ENCODE measurements at places on chromosomes 6 and 20.

- peak; percentile 42 for DNase-seq
Measured at GRCh38 chr6:150599199-150600009, at the start of gene PLEKHG1. TSS of gene PLEKHG1 (plus strand) at chr6:150599885. CDS start at chr6:150733682, 133,797 bp downstream.

GRCh38 chr20:10316582-10316981 lies 98.0 kb downstream of the SNAP25 start:
- no peak for DNase-seq

GRCh38 chr20:35721219-35721618 lies 20.8 kb downstream of the RBM39 start:
- no peak for DNase-seq

GRCh38 chr20:22425344-22426295 lies 158.8 kb downstream of the FOXA2 start:
- DNase-seq, result no peak

DNA sequence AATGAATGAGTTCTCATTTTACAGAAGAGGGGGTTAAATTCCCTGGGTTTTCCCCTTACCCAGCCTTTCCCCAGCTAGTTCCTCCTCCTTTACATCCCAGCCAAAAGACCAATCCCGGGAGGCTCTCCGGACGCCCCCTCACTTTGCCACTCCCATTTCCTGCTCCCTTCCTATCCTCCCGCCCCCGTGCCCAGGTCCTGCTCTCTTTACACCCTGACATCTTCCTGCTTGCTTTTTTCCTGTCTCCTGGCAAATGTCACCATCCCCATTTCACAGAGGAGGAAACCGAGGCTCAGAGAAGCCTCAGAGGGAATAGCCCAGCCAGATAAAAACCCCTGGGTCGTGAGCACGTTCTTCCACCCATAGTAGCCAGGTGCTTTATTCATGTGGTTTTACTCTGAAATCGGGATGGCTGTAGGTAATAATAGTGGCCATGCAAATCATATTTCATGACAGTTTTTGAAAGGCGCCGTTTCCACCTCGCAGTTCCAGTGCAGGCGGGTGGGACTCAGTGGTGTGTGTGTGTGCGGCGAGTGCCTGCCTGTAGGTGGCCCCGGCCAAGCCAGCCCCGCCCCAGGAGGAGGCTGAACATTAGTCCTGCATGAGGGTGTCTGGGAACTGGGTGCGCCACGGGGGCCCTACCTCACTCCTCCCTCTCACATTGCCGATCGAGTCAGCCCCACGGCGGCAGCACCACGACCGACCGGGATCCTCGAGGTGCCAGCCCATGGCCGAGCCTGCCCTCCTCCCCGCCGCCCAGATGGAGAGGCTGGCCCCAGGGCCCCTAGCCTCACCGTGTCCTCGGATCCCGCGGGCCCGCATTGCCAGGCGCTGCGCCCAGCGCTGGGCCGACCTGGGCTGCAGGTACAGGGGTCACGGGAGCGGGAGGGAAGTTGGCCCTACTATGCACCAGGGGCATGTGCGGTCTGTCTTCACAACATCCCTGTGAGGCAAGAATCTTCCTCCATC lies at the start of gene ARHGAP40:
Gene ARHGAP40, plus strand, starts transcription at position 594 of the 969 bp plus-strand sequence.
- no peak for DNase-seq

DNA sequence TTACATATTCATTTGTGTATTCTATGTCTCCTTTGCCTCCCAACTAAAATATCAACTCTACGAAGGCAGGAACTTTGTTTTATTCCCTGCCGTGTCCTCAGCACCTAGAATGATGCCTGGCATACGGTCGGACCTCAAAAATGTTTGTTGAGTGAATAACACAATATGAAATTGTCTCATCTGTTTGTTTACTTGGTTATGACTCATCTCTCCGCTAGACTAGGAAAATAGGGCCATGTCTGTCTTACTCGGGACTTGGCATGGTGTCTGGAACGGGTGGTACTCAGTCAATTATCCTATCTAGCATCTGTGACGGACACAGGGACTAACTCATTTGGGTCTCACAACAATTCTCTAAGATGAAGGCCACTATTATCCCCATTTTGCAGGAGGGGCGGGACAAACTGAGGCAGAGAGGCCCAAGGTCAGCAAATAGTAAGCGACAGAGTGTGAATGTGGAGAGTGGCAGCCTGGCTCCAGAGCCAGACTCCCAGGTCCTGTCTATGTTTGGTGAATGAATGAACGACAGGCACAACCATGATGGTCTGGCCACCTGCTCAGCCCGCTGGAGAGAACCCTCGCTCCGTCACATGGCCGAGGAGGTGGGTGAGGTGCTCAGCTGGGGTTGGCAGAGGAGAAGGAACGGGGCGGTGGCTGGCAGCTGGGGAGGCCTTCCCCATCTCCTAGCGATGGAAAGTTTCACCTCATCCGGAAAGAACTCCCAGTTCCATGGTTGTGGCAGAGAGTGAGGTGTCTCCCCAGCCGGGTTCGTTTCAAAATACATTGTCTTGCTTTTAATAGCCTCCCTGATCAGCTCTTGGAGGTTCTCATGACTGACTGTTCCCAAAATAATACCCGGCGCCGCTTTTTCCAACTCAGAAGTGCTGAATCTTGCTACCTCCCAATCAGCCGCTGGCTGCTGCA lies 27.6 kb upstream of the NFATC2 start:
- DNase-seq, result no peak

- DNase-seq, result no peak
Measured at GRCh38 chr6:123316733-123317323, 319.9 kb downstream of the TRDN start.

GRCh38 chr6:111606620-111607115 lies 990 bp upstream of the TRAF3IP2 start:
- no peak for DNase-seq

DNA sequence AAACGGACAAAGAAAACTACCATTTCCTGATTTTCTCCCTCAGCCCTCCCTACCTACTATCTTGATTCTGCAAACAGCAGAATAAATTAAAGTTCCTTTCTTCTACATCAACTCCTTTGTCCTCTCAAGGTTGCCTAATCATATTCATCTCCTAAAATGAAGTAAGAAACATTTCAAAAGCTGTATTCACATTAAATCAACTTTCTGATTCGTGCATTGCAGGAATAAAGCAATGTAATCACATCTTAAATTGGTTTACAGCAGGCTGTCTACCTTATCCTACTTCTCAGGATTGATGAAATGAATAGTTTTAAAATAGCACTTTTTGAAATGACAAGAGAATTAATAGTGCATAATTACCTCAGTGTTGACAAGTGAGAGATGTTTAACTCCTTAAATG lies 25.1 kb downstream of the PRKN start:
- no peak for DNase-seq

DNA sequence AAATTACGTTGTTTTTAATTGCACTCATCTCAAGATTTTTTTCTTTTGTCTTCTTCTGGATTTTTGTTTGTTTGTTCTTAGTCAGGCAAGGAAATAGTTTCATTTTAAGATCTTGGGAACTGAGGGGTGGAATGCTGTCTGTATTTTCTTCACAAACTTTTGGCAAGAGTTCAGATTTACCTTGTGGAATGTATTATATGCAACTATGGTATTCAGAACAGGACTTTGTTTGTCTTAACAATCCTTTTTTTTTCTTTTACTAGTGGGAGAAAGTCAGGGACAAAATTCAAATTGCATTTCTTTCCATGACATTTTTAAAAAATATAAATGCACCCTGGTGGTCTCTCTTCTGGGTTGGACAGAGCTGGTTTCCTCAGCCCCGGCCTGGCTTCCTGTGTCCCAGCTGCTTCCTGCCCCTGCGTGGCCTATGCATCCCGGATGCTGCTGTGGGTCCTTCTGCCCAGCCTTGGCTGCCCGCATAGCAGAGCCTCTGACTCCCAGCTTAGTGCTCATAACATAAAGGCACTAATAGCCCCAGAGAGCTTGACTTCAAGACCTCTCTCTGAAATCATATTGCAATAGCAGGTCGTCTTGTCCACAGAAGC lies 520.7 kb downstream of the QKI start:
- DNase-seq, result no peak

GRCh38 chr6:108946695-108947094 lies 98.5 kb downstream of the ARMC2 start:
- DNase-seq, result no peak

- no peak for DNase-seq
Measured at GRCh38 chr6:106316375-106316766, 9.2 kb downstream of the ATG5 start.

DNA sequence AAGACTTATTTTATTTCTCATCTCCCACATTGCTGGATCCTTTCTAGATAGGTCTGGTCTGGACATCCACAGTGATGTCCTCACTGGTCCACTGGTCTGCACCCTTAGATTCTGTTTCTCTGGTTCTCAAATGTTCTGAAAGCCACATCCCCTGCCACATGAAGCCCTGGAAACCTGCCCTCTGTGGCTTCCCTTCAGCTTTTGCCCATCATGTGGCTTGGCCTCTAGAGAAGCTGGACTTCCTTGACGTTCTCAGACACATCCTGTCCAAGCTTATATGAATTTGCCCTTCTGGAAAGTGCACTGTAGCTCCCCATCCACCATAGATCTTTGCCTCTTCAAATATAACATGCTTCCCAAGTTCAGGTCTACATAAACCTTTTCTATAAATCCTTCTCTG lies 18.5 kb downstream of the CST4 start:
- DNase-seq, result no peak

DNA sequence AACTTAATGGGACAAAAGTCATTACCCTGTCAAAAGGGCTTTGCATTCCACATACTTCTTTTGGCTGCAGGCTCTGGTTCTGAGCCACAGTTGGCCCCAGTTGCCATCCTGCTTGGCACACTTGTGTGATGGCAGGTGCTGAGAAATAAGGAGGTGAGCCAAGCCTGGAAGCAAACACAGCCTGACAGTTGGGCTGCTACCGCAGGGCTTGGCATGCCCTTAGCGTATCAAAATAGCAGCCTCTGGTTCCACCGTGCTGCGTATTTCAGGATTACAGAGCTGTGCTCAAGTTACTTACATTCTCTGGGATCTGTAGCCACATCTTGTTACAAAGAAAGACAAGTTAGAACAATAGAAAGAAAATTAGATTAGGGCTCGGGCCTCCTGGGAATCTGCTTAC lies 11.1 kb downstream of the MTHFD1L start:
- DNase-seq, result no peak

GRCh38 chr20:50101281-50101680 lies 11.7 kb downstream of the UBE2V1 start:
- no peak for DNase-seq

DNA sequence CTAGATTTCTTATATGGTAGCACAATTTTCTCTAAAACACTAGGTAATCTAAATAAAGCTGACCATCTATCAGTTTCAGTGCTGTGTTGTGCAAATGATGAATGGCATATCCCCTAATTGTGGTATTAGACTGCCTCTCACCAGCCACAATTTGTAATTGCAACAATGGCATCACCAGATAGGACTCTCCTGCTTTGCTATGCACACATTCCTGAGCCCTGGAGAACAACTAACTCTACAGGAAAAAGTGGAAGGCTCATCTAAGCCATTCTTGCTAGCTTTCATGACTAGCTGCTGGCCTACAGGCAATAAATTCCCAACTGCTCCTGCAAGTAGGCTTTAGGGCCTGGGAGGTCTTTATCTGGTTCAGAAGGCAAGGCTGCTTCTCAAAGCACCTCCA lies 974.1 kb downstream of the EYS start:
- DNase-seq, result no peak

DNA sequence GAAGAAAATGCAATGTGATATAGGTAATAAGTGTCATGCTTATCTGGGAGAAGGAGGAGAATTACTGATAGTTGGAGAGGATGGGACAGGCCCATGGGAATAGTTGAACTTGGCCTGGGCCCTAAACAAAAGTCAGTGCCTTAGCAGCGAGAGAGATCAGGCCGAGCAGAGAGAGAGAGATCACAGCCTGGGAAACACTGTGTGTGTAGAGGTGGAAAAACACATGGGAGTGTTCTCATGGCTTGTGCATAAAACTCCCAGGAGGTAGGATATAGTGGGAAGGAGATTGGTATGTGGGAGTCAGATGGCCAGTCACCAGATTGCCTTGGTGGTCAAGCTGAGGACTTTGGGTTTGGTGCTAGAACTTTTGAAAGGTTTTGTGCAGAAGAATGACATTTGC lies 47.6 kb downstream of the FIG4 start:
- DNase-seq, result no peak

GRCh38 chr6:114740547-114740946 lies 397.7 kb upstream of the HS3ST5 start:
- DNase-seq, result no peak

- DNase-seq, result no peak
Measured at GRCh38 chr20:32034581-32035425, 17.2 kb upstream of the HCK start.

DNA sequence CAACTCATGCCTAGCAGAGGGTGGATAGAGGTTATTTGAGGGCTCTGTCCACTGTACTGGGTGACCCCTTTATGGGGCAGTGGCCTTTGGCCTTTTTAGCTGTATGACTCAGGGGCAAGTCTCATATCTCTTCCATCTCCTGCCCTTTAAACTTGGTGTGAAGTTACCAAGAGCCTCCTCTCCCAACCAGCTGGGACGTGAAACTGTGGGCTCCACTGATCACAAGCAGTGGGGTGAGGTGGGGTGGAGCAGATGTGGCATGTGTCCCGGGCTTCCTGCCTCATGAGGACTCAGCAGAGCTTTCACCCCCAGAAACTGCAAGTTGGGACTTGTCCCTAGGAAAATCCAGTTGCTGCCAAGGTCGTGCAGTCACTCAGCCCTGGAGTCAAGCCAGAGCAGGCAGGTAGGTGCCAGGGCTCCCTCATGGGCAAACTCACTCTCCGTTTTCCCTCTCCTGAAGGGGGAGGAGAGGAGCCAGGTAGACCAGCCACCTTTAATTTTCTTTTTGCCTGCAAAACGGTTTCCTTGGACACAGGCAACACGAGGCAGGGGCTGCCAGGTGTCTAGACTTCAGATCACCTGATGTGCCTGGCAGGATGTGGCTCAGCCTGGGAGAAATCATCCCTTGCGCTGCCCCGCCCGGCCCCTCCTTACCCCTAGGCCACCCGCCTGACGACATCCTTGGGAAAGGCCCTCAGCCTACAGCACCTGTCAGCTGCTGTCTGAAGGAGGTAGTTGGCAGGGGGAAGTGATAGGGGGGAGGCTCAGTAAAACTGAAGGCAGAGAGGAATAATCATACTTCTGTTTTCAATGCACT lies 4.0 kb downstream of the CDKN1A start:
- peak; percentile 96 for DNase-seq

- no peak for DNase-seq
Measured at GRCh38 chr6:12269110-12269509, 21.1 kb upstream of the EDN1 start.

GRCh38 chr6:21491955-21492354 lies 101.6 kb upstream of the SOX4 start:
- DNase-seq, result no peak
